ENCODE measurements at places on chromosomes 5 and 9.

- no peak for DNase-seq
Measured at GRCh38 chr5:121188849-121189248, 662.8 kb upstream of the FTMT start.

GRCh38 chr9:90419221-90419851 lies 223.3 kb downstream of the DIRAS2 start:
- DNase-seq = no peak

DNA sequence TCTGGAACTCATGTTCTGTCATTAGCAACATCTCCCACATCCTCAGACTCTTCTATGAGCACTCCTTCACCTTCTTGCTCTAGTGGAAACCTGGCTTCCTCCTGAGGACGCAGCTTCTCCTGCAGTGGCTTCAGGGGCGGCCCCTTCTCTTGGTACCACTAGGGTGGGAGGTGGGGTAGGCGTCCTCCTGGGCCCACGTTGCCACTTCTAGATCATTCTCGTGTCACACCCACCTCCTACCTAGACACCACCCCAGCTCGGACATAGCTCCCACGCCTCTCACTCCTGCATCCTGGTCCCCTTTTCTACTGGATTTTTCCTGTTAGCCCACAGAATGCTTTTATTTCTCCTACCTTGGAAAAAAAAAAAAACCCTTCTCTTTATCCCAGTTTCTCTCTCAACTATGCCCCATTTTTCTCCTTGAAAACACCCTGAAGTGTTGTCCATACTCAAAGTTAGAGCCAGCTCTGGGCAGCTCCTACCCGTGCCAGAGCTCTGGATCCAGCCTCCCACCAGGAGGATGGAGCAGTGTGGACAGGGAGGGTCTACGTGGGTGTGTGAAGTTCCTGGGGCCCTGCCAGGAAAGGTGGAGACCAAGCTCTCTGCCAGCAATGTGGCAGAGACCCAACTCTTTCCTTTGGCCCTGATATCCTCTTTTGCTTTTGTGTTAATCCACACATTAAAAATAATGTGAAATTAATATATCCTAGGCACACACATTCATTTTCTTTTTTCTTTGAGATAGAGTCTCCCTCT lies 179.2 kb downstream of the HSPA4 start:
- DNase-seq = no peak

DNA sequence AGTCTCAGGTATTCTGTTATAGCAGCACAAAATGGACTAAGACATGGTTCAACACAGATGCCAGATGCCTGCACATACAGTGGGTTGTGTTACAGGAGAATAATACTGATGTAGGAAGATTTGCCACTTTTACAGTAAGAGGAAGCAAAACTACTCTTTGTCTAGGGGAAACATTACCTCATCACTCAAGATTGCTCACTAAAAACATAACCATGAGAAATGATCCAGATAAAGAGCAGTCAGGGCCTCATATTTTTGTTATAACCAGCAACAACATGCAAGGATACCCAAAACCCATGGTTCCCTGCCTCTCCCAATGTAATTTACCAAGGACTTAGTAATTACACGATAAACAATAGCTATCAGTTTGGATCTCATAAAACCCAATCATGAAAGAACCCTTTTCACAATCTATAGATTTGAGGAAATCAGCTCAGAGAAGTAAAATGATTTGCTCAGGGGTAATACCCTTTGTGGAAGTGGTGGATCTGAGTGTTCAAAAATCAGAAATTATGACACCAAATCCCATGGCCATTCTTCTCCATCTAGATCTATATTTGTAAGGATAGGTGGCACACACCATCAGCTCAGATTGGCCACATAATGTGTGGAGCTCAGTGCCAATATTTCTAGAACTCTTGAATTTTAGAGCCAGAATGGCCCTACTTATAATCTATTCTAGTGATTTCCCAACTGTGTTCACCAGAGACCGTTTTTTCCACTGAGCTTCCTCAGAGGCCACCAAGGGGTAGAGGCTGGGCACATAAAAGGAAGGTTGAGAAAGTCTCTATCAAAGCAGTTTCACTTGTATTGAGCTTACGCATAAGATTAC lies 27.8 kb downstream of the DPYSL3 start:
- no peak for DNase-seq

GRCh38 chr5:147169399-147169798 lies 65.4 kb upstream of the STK32A start:
- DNase-seq = no peak

DNA sequence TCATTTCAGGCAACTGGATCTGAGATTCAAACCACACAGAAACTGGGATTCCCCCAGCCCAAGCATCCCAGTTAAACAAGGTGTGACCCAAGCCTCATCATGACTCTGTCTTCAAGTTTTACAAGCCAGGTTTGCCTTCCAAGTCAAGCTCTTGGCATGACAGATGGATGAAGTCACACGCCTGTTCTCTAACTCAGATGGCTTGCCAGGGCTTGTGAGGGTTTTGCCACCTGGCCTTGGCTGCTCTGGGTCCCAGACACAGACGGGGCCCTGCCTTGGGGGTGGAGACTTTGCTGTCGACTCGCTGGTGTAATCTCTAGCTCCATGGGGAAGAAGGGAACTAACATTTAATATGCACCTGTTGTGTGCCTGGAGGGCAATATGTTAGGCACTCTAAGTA lies 95.8 kb upstream of the RARS1 start:
- DNase-seq = no peak

DNA sequence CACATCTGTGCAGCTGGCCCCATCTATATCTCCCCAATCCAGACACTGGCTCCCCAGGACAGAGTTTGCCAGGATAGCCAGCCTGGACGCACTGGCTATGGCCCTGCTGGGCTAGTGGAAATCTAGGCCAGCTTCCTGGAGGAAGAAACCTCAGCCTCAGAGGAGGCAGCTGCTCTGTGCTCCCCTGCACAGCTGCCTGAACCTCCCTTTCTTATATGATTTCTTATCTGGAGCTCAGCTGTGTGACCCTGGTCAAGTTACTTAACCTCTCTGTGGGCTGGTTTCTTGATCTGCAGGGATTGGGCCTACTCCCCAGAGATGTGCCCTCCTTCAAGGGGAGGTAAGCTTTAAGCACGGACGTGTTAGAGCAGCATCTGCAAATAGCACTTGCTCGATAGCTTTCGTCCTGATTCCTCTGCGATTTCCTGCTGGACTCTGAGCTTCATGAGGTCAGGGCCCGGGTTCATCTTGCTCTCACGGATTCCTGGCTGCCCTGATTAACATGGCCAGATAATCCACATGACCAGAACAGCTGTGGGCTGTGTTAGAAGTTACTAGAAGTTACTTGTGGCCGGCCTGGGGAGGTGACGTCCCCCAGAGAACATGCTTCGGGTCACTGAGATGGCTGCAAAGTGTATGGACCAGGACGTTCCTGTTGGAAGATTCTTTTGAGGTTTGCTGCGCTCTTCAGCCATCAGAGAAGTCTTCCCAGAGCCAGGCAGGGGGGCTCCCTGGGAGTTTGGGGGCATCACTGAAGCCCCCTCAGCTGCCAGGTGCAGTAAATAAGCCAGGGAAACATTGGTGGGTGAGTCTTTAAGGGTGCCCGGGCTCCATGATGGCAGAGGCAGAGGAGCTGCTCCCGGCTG lies 14.5 kb downstream of the C9orf50 start:
- no peak for DNase-seq

DNA sequence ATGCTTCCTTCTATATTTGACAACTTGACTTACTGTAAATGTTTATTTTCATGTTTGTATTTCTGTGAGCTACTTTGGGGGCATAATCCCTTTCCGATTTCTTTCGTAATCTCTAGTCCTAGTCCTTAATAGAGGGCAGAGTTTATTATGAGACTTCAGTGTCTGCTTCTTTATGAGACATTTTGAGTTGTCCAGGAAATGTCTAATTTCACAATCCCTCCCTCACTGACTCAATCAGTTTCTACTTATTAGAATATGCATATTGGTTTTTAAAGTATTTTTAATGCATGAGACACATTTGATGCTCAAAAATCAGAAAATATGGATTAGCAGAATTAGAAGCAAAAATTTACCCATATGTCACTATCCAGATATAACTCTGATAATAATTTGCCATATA lies 160.9 kb downstream of the FOCAD start:
- DNase-seq = no peak

DNA sequence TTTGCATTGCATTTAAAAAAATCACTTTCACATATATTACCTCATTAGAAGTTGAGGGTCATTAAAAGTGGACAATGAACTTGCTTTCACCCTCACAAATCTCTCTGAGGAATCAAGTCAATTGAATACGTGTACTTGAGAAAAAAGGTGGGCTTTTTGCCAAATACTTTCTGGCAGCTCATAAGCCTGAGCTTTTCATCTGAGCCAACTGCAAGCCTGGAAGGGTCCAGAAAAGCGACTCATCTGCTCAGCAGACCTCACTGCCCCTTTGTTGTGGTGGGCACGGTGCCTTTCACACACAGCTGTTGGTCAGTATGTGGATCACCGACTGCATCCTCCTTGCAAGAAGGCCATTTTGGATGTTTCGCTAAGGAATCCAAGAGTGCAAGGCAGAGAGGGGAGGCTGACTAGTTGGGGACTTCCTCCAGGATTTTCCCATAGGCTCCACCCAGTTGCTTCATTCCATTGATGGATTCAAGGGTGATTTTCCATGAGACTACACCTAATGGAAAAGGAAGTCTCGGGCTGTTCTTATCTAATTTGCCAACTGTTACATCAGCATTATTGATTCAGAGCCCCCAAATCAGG lies 564.7 kb downstream of the PDE4D start:
- DNase-seq = no peak

GRCh38 chr5:73387149-73387591 lies 61.4 kb downstream of the FOXD1 start:
- DNase-seq = no peak

- no peak for DNase-seq
Measured at GRCh38 chr5:40089269-40089668, 590.4 kb upstream of the PTGER4 start.

DNA sequence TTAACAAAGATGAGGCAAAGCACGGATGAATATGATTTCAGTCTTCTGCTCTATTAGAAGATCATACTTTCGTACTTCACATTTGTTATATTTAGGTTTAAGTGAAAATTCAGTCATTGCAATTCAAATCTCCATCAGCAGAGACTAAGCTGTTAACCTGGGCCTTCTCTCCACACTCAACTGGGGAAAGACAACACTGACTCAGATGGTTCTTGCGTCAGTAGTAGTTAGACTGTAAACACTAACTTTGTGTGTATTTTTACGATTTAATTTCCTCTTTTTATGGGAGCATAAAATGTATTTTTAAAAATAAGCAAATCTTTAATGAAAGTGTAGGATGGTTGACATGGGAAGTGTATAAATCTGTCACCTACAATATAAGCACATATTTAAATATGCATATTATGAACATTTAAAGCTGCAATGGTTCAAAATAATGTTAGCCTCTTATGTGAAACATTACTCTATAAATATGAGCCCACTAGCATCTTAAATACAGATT lies 42.7 kb upstream of the ZNF608 start:
- DNase-seq = no peak

GRCh38 chr9:82109626-82110025 lies 121.1 kb downstream of the SPATA31D1 start:
- no peak for DNase-seq

- DNase-seq = no peak
Measured at GRCh38 chr5:166382031-166382430, 1909.4 kb upstream of the WWC1 start.

GRCh38 chr9:4038182-4038723 lies 261.6 kb downstream of the GLIS3 start:
- DNase-seq = no peak

DNA sequence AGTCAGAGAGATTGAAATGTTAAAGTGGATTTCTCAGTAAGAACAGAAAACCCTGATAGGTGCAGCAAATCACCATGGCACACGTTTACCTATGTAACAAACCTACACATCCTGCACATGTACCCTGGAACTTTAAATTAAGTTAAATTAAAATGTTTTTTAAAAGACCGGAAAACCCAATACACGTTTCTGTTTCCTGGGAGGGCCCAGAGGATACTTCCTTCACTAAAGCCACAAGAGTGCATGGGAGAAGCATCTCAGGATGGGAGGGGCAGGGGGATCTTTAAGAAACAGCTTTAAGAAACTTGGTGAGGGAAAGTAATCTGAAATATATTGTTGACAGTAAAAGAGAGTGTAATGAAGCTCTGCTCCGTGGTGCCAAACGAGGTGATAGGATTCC lies 164.7 kb upstream of the PTGER4 start:
- no peak for DNase-seq

GRCh38 chr5:84779186-84779585 lies 394.5 kb upstream of the EDIL3 start:
- DNase-seq = no peak

DNA sequence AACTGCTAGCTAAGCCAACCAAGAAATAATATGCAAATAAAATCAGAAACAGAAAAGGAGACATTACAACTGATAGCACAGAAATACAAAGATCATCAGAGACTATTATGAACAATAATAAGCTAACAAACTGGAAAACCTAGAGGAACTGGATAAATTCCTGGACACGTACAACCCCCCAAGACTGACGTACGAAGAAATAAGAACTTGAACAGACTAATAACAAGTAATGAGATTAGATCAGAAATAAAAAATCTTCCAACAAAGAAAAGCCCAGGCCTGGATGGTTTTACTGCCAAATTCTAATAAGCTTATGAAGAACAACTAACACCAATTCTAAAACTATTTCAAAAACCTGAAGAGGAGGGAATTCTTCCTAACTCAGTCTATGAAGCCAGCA lies 67.9 kb downstream of the EPB41L4A start:
- no peak for DNase-seq

DNA sequence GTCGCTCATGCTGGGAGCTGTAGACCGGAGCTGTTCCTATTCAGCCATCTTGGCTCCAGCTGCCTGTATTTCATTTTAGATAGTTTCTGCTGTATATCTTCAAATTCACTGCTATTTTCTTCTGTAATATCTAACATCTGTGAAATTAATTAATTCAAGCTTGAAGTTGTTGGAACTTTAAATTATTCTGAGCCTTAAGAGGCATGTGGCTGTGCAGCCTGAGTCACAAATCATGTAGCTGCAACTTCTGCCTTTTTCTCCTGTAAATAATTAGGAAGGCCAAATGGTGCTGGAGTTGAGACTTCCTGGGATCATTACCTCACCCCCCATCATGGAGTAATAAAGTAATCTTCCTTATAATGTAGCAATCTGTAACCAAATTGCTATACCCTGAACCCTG lies 183.3 kb upstream of the PCSK5 start:
- no peak for DNase-seq

- DNase-seq = no peak
Measured at GRCh38 chr9:131660466-131661405, 79.1 kb downstream of the RAPGEF1 start.

GRCh38 chr5:72141440-72142355 lies 34.4 kb downstream of the MAP1B start:
- DNase-seq = no peak

DNA sequence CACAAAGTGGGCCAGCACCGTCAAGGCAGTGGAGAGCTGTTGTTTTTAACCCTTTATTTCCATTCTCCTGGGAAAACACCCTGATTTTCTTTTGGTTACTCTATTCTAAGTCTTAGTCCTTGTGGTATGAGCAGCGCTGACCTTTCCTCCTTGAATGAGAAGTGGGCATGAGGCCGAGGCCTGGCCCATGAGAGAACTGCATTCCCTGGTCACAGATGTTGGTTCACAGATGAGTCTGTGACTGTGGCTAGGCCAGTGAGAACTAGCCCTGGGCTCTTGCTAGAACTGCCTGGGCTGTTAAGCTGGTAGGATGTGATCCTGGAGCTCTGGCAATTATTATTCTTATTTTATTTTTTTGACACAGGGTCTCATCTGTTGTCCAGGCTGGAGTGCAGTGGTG lies 71.7 kb upstream of the KLF9 start:
- no peak for DNase-seq

- DNase-seq = no peak
Measured at GRCh38 chr5:92505145-92505544, 1075.9 kb downstream of the NR2F1-AS1 start.

Measured in stimulated activated naive CD4-positive, alpha-beta T cell (primary cell).